Inflammatory macrophage (primary cell): ENCODE measurements at places on chromosomes 3 and 15.
A peak's percentile ranks its signal among the peaks of the same experiment; 100 is the strongest.

- DNase-seq = no peak
These were observed 40.9 kb downstream of the CHST2 start for GRCh38 chr3:143160437-143160836.

- peak; percentile 58 for DNase-seq
These were observed 2.3 kb downstream of the ANXA2 start for GRCh38 chr15:60395276-60396011.

DNA sequence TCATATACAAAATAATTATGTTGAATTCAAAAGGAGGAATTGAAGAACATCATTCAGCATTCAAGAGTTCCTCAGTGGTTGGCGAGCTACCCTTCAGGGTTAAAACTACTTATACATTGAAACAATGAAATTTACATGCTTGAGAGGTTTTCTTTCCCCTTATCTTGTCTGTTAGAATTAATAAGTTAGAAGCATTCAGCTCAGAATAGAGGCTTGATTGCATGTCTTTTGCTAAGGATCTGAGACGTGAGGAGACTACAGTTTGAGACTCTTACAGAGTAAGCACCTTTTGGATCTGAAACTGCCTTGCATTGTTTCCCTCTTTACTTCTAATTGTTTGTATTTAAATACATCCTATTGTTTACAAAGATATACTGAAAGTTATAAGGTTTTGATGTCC is 157.6 kb downstream of the NSUN3 start:
- no peak for DNase-seq

DNA sequence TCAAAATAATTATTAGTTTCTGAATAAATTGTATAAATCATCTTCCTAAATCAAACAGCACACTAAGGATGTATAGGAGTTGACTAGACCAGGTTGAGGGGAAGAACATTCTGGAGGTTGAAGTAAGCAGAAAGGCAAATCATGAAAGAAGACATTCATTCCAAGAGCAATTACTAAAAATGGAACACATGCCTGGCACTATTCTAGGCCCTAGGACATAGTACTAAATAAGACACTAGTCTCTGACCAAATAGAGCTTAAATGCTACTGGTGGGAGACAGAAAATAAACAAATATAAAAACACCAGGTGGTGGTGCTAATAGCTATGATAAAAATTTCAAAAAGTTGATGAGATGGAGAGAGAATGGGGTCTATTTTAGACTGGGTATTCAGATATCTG is 190.1 kb downstream of the TBC1D5 start:
- DNase-seq = no peak

DNA sequence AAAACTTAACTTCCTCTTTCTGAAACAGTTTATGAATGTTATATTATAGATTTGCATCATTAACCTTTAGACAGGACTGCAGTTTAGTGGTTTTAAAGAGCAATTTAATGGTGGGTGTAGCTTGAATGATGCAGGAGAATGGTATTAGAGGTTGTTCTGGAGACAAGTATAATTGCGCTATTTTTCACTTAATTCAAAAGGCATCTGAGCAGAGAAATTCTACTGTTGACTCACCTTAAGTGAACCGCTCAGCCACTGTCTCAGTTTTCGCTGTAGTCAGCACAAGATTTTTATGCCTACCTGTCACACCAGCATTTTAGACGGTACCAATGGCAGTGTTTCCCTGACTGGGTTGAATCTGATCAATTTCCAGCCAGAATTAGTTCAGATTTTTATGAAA is 348.8 kb upstream of the DCBLD2 start:
- no peak for DNase-seq

DNA sequence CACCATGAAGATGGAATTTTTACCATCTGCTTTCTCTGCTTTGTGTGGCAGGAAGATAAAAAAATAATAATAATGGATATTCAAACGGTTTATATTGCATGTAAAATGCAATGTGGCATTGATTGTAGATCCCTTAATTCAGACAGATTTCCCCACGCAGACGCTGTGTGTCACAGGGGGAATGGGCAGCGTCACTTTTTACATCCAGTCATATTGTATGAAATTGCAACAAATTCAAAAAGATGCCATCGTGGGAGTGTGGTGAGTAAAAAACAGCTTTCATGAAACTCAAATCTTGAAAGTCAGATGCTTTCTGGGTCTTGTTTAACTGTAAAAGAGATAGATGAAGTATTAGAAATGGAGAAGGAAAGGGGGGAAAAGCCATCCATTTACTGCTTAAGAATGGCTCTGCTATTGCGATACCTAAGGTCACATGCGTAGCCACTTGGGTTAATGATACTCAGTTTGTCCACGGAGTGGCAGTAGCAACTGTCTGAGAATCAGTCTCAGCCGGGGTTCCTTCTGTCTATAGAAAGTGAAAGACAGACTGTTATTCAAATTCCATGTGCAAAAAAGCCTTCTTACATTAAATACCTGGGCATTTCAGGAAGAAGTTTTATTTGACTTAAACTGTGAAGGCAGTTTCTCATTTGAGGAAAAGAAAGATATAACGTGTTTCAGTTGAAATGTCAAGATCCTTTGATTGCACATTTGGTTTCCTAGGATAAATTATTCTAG is 28.5 kb downstream of the BTD start:
- DNase-seq = peak; percentile 84

DNA sequence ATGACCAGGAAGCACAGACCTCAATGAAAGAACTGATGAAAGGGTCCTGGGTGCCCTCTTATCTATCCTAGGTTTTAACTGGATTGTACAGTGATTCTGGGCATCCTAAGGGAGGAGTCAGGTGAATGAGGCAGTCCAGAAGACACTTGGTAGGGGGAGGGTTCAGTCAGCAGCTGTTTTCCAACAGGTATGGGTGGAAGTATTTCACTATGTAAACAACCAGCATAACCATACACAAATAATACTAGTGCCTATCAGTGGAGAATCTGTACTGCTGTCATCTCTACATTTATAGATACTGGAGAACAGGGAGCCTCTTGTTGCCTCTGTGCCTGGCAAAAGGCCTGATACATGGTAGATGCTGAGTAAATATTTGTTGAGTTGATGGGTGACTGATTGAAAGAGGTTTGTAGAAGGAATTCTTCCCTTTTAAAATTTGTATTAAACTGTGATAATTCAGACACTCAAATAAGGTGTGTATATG is 328.5 kb downstream of the RBMS3 start:
- no peak for DNase-seq

DNA sequence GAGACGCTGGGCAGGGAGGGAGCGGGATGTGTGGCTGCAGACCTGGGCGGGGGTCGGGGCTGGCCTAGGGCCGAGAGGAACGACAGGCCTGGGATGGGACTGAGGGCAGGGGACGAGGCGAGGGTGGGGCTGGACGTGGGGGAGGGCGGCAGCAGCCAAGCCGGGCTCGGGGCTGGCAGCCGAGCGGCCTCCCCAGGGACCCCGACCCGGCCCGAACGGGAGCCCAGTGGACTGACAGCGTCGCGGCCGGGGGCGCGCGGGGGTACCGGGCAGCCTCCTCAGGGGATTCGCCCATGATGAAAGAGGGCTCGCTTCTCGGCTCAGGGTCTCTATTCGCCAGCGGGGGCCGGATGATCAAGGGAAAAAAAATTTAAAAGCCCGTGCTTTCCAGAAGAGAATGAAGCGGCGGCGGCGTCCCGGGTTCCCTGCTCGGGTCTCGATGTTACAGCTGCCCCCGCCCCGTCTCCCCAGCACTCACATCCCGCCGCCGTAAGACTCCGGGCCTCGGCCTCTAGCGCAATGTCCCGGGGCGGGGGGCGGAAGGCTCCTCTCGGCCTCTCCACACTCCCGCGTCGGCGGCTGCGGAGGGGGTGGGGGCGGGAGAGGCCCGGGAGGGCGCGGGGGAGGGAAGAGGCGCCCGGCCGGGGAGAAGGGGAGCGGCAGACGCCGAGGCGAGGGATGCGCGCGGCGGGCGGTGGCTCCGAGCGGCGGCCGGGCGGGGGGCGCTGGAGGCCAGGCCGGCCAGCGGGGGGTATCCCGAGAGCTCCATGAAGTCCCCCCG is 4.3 kb downstream of the PTH1R start:
- DNase-seq = no peak

DNA sequence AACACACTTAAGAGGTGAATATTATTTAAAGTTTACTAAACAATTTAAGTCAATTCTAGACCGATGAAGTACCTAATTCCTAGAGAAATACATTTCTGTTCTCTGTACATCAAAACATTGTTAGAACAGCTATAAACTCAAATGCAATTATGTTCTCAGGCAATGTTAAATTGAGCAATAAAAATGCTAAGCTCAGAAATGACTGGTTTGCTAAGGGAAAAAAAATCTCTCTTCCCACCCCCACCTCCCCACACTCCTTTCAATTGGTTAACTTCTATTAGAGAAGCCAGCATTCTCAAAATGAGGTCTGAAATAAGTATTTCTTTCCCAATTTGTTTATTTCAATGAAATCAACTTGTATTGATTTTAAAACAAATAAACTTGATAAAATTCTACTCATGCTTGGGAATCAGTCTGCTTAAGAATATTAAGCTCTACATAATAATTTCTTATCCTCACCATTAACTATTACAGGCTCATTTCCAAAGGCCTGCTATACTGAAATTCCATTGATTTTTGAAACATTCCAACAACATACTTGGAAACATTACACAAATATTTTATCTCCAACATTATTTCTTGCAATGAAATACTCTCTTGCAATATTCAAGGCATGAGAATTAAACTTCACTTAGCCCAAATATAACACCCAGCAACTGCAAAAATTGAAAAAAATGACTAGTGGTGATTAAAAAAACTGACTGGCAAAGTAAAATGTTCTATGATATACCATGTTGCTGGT is 22.6 kb downstream of the TSPAN3 start:
- no peak for DNase-seq

DNA sequence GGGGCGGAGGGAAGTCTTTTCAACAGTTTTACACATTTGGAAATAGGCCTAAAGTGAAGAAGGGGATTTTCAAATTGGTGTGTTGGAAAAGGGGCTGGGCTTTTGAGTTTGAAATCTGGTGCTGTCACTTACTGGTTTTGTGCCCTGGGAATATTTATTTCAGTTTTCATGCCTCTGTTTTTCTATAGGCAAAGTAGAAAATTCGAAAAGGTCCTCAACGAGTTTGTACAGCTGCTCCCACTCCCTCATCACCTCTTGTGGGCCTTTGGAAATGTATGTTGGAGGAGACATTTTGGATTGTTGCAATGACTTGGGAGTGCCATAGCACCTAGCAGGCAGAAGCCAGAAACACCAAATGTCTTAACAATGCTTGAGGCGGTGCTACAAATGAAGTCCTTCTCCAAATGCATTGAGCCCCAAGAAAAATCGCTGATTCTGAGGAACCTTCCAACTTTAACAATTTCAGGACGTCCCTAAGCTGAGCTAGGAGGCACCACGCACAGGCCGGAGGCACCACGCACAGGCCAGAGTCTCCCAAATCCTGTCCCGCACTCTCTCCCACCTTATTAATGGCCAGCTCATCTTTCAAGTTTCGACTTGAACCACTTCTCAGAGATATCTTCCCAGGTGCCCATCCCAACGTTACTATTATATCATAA is 639 bp upstream of the POLR2M start:
- DNase-seq = no peak

DNA sequence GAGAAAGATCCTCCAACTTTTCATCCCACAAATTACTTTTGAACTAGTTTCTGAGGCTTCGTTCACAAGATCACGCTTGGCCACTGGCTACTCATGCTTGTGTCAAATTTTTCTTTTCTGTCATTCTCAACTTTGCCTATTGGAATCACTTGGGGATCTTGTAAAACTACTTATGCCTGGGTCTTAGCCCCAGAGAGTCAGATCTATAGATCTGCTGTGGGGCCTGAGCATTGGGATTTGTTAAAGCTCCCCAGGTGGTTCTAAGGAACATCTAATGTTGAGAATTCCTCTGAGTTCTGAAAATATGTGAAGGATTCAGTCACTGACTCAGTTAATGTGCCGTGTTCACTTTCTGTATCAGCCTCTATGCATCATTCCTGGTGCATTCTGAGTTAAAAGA is 71.7 kb upstream of the VGLL3 start:
- DNase-seq = no peak

- no peak for DNase-seq
These were observed 8.4 kb downstream of the KBTBD8 start for GRCh38 chr3:67006460-67006859.

DNA sequence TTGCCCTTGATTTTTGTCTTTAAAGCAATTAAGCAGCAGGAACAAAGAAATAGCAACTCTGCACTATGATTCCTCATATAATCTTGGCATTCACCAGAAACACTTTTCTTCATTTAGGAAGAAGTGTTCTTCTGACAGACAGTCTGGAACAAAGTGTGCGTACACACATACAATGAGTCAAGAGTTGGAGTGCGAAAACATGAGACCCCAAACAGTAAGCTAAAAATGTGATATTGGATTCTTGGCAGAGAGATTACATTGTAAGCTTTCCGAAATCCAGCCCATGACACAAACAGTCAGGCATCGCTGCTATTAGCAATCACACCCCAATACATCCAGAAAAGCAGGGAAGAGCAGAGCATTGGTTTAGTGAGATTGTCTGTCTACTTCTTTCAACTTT is 306.7 kb upstream of the TBC1D5 start:
- DNase-seq = no peak

GRCh38 chr3:134597390-134597970 is 53.3 kb downstream of the KY start:
- no peak for DNase-seq

DNA sequence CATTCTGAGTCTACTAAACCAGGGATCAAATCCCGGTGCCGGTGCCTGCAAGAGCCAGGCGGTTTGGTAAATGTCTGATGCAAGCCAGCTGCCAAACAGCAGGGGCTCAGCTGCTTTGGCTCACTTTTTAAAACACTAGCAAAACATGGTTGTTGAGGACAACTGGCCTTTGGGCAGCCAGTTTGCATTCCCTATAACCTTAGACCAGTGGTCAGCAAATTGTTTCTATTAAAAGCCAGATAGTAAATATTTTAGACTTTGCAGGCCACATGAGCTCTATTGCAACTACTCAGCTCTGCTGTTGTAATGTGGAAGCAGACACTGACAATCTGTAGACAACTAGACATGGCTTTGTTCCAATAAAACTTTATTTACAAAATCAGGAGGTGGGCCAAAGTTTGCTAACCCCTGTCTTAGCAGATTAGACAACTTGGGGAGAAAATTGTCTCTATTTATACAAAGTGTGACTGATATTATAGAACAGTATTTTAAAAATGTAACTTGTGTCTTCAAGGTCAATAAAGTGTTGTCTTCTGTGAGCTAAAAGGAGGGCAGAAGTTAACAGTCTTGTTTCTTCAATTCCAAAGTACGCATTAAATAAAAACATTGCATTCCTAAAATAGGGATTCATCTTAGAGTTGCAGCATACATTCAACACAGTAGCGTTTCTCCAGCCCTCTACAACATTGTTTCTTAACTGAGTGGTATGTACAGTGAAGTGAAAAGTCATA is 67.6 kb downstream of the SSUH2 start:
- no peak for DNase-seq

DNA sequence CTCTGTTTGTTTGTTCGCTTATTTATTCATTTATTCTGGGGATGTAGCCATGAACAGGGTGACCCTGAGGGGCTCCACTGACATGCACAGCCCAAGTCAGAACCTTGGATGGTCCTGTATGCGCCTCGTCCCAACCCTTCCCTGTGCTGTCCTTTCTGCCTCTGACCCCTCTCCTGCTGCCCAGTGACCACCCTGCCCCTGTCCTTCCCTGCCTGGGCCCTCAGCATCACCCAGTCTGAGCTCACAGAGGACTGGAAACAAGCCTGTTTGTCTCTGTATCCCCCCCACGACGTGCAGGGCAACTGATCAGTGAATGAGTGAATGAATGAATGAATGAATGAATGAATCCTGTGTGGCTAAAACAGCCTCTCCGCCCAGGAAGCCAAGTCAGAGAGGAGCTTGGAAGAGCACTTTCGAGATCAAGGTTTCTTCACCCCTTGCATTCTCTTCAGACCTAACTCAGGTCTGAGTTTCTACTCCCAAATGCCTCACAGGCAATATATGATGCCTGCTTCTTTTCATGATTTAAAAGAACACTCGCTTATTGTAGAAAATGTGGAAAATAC is 157.7 kb downstream of the SMAD6 start:
- DNase-seq = no peak
